ENCODE measurements at places on chromosomes 1 and 21.

DNA sequence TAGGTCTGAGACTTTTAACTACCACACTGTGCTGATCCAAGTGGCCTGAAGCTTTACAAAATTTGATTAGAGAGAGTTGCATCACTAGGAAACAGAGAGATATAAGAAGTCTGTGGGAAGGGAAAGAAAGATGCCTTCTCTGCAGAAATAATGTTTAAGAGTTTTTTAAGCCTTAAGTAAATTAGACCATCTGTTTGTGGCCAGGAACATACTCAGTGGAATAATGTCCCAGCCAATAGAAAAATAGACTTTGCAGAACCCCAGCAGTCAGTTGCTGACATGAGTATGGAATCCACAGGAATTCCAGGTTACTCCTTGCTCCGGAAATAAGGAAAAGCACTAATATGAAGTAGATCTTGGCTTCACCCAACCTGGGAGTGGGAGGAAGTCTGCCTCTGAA lies 144.8 kb downstream of the ST6GALNAC5 start:
- DNase-seq, result no peak

GRCh38 chr1:81414488-81415015 lies 386.2 kb upstream of the ADGRL2 start:
- no peak for DNase-seq

GRCh38 chr21:42374864-42375499 lies 8.6 kb upstream of the TFF1 start:
- DNase-seq, result no peak

- no peak for DNase-seq
Observed at GRCh38 chr21:35394634-35395369, 345.7 kb upstream of the RUNX1 start.

GRCh38 chr1:88291611-88292354 lies 392.3 kb upstream of the PKN2 start:
- no peak for DNase-seq

All from esophagus squamous epithelium (tissue), 5 donors.